Calu3 (cell line): ENCODE measurements at places on chromosomes 16 and 17. TPM values are rescaled to one million over a fixed set of nuclear protein-coding genes. Genes with fewer than 3 reads are reported as not detected.

GRCh38 chr16:85234310-85235204 lies 122.3 kb upstream of the CIBAR2 start:
- peaks cover 98% of the 10 kb centered on the region for H3K27me3 ChIP-seq
- no peak overlapping the region for H3K27ac ChIP-seq
- H3K4me1 ChIP-seq, result no peaks in the 10 kb centered on the region
- DNase-seq, result peak; percentile 54

GRCh38 chr17:41547378-41547841 lies 19.3 kb upstream of the KRT19 start:
- peak; percentile 85 for DNase-seq
- no peaks in the 10 kb centered on the region for H3K27me3 ChIP-seq
- H3K36me3 ChIP-seq, result peaks cover 31% of the 10 kb centered on the region
- peak overlapping the region; percentile 92 for H3K27ac ChIP-seq
- H3K4me3 ChIP-seq, result peak overlapping the region; percentile 62
- H3K4me1 ChIP-seq, result peaks cover 90% of the 10 kb centered on the region

DNA sequence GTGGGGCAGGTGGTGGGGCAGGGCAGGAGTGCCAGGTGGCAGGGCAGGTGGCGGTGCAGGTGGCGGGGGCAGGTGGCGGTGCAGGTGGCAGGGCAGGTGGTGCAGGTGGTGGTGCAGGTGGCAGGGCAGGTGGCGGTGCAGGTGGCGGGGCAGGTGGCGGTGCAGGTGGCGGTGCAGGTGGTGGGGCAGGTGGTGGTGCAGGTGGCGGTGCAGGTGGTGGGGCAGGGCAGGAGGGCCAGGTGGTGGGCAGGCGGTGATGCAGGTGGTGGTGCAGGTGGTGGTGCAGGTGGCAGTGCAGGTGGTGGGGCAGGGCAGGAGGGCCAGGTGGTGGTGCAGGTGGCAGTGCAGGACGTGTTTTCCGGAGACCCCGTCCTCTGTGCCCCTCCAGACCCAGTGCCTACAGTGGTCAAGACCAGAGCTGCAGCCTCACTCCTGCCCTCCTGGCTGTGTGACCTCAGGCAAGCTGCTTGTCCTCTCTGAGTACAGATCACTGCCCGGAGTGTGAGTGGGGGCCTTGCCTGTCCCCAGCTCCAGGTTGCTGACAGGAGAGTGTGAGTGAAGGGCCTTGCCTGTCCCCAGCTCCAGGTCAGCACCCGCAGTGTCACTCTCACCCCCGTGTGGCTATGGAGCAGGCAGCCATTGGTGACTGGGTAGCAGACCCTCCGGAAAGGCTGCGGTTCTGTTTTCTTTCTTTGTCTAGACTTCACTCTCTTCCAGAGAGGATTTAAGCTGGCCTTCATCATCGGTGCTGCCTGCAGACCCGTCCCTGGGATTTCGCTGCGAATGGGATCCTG lies 16.1 kb upstream of the NPTX1 start:
- no peak overlapping the region for H3K27ac ChIP-seq
- H3K27me3 ChIP-seq, result peaks cover 71% of the 10 kb centered on the region
- H3K4me1 ChIP-seq, result peaks cover 8% of the 10 kb centered on the region
- no peak overlapping the region for H3K4me3 ChIP-seq

ZG16B gene
- 10.3 and 15.5 TPM in 2 replicates for total RNA-seq

TMIGD1 gene
- not detected in 2 replicates for total RNA-seq

- no peak for DNase-seq
- H3K27me3 ChIP-seq, result peaks cover 13% of the 10 kb centered on the region
- H3K27ac ChIP-seq, result no peak overlapping the region
- no peaks in the 10 kb centered on the region for H3K36me3 ChIP-seq
- no peaks in the 10 kb centered on the region for H3K4me1 ChIP-seq
- H3K4me3 ChIP-seq, result no peak overlapping the region
These were observed 117.1 kb upstream of the AXIN2 start for GRCh38 chr17:65678546-65678945.

DNA sequence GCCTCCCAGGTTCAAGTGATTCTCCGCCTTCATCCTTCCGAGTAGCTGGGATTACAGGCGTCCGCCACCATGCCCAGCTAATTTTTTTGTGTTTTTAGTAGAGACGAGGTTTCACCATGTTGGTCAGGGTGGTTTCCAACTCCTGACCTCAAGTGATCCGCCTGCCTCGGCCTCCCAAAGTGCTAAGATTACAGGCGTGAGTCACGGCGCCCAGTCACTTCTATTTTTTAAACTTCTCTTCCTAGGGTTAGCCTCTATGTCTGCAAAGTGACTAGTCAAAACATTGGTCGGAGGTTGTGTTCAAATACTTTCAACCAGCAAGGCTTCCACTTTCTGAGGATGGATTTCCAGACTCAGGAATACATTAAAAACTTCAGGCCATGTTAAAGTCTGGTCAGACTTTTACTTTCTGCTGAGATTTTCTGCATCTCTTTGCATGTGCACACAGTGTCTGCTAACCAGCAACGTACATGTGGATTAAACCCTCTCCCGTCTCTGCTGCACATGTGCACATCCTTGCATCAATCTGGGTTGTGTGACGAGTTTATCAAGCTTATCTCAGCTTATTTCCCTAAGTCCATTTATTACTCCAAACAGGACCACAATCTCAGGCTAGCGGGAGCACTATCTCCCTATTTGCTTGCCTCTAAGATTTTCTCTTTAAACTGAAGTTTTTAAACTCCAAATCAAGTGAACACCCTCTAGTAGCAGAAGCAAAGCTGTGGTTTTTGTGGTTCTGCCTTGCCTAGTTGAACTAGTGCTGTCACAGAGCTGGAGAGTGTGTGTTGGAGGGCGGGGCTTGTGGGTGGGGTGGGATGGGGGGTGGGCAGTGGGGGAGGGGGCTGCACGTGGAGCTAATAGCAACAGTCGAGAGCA lies 525.2 kb upstream of the GOT2 start:
- no peaks in the 10 kb centered on the region for H3K4me1 ChIP-seq
- H3K36me3 ChIP-seq, result no peaks in the 10 kb centered on the region
- no peak for DNase-seq
- no peak overlapping the region for H3K4me3 ChIP-seq

GRCh38 chr17:79988185-79988971 lies 47.3 kb downstream of the TBC1D16 start:
- H3K27me3 ChIP-seq, result no peaks in the 10 kb centered on the region
- DNase-seq, result peak; percentile 67
- peaks cover 81% of the 10 kb centered on the region for H3K4me1 ChIP-seq
- peaks cover 33% of the 10 kb centered on the region for H3K36me3 ChIP-seq
- H3K4me3 ChIP-seq, result peak overlapping the region; percentile 48

ASB16 gene
- total RNA-seq, result 0.19 TPM in 1 of 2 replicates, not detected in the other

ZNF768 gene
- total RNA-seq, result 40.8 and 42.6 TPM in 2 replicates

- H3K27ac ChIP-seq, result no peak overlapping the region
- no peaks in the 10 kb centered on the region for H3K36me3 ChIP-seq
- DNase-seq, result peak; percentile 21
- H3K27me3 ChIP-seq, result peaks cover 51% of the 10 kb centered on the region
These were observed 178.8 kb upstream of the PSMD7 start for GRCh38 chr16:74117798-74118197.

DNA sequence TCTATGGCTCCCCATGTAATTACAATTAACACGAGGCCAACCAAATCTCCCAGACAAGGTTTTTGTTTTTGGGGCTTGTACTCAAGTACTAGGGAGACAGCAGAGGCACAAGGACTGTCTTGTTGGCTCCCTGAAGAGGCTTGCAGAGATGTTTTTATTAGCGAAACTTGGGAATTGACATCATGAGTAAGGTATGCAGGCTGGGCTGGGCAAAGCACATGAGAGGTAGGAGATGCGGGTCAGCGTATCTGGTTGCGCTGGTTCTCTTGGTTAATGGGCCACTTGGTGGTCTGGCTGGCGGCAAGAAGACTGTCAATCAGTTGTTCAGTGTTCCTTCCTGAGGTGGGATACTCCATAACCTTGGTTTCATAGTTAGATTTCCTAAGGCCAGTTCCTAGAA lies 28.9 kb downstream of the LCMT1 start:
- peaks cover 12% of the 10 kb centered on the region for H3K36me3 ChIP-seq
- no peaks in the 10 kb centered on the region for H3K27me3 ChIP-seq
- H3K4me1 ChIP-seq, result peaks cover 6% of the 10 kb centered on the region
- DNase-seq, result no peak
- no peak overlapping the region for H3K27ac ChIP-seq

DNA sequence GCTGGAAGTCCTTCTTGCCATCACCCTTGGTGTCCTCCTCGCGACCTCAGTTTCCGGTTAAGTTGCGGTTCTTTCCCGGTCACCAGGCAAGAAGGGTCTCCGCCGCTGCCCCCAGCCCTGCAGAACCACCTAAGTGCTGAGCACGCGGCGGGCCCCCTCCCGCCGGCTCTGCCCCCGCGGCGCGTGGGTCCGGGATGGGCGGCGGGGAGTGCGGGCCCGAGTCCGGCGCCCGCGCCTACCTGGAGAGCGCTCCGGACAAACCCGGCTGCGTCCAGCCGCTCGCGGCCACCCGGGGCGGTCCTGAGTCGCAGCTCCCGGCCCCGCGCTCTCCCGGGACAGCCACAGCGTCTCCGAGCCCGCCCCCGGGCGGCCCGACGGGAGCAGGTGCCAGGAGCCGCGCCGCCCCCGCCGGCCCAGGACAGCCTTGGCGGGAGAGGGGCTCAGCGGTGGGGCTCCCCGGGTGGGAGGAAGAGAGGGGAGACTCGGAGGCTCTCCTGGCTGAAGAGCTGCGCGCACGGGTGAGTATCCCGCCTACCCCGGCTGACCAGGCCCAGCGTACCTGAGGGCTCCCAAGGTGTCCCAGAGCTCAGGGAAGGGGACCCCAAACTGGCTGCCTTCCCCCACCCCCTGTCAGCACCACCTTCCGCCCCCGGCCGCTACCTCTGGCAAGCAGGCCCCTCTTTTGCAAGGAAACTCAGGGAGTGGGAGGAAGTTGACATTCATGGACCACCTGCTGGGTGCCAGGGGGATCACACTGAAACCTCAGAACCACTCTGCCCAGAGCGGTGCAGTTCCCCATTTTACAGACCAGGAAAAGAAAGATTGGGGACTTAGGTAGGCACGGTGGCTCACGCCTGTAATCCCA lies 22.2 kb upstream of the C17orf113 start:
- H3K27ac ChIP-seq, result no peak overlapping the region
- DNase-seq, result peak; percentile 72

- peaks cover 22% of the 10 kb centered on the region for H3K36me3 ChIP-seq
- no peak overlapping the region for H3K27ac ChIP-seq
- no peak overlapping the region for H3K4me3 ChIP-seq
- DNase-seq, result no peak
These were observed 8.1 kb downstream of the CTRL start for GRCh38 chr16:67923414-67924116.

GRCh38 chr16:65737831-65738230 lies 616.0 kb upstream of the CDH11 start:
- H3K27ac ChIP-seq, result no peak overlapping the region
- no peak for DNase-seq
- no peaks in the 10 kb centered on the region for H3K4me1 ChIP-seq
- H3K4me3 ChIP-seq, result no peak overlapping the region
- H3K36me3 ChIP-seq, result no peaks in the 10 kb centered on the region
- peaks cover 27% of the 10 kb centered on the region for H3K27me3 ChIP-seq

ABCC6 gene
- total RNA-seq, result 3.7 and 5.8 TPM in 2 replicates

DNA sequence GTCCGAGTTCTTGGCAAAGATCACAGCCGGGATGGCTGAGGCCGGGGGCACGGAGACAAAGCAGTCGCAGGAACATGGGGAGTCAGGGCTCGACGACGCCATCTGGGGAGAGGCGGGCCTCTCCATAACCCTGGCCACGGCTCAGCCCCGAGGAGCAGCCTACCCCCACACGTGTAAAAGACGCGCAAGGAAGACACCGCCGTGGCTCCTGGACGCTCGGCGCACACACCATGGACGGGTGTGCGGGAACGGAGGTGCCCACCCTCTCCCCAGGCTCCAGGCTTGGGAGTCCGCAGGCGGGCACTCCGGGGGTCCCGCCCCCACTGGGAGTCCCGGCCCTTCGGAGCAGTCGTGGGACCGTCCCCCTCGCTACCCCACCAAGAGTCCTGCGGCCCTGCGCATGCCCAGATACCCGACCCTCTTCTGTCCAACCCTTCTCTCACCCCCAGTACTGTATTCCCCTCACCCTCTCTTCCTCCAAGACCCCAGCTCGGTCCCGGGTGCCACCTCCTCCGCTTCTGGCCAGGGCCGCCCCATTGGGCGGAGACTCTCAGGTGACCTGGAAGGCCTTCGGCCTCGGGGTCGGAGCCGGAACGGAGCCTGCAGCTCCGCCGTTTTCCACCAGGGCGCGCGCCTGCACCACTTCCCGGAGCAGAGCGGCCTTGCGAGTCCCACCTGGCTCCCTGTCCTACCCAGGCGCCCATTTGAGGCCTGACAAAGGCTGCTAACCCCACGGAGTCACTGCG lies at the start of gene SCRN2:
SCRN2 (minus strand) TSS at position 532 of the 746 bp plus-strand sequence; CDS start at position 102, 430 bp downstream.
- H3K27ac ChIP-seq, result peak within 1 kb of the TSS; percentile 31
- peaks cover 19% of the 10 kb centered on the region for H3K36me3 ChIP-seq

- no peak overlapping the region for H3K4me3 ChIP-seq
- H3K27me3 ChIP-seq, result no peaks in the 10 kb centered on the region
- H3K27ac ChIP-seq, result no peak overlapping the region
- H3K36me3 ChIP-seq, result no peaks in the 10 kb centered on the region
These were observed 1675.1 kb downstream of the TP53TG3F start for GRCh38 chr16:35134471-35134870.

- DNase-seq, result no peak
- H3K4me3 ChIP-seq, result peak overlapping the region; percentile 92
- peaks cover 41% of the 10 kb centered on the region for H3K4me1 ChIP-seq
- H3K36me3 ChIP-seq, result peaks cover 94% of the 10 kb centered on the region
- H3K27ac ChIP-seq, result peak overlapping the region; percentile 97
These were observed 2.9 kb upstream of the RAB40C start for GRCh38 chr16:586645-587590.

CCDC200 gene
- not detected in 2 replicates for total RNA-seq

GRCh38 chr17:50624321-50624934 lies 10.3 kb upstream of the ABCC3 start:
- DNase-seq, result no peak
- H3K4me3 ChIP-seq, result no peak overlapping the region
- H3K4me1 ChIP-seq, result peaks cover 22% of the 10 kb centered on the region
- H3K27me3 ChIP-seq, result peaks cover 29% of the 10 kb centered on the region

GRCh38 chr16:85418978-85419491 lies 194.1 kb upstream of the GSE1 start:
- H3K27ac ChIP-seq, result no peak overlapping the region
- DNase-seq, result no peak
- peaks cover 26% of the 10 kb centered on the region for H3K27me3 ChIP-seq
- H3K4me1 ChIP-seq, result peaks cover 31% of the 10 kb centered on the region

- no peaks in the 10 kb centered on the region for H3K27me3 ChIP-seq
- H3K4me1 ChIP-seq, result no peaks in the 10 kb centered on the region
- no peak for DNase-seq
- H3K4me3 ChIP-seq, result no peak within 1 kb of the TSS
- no peaks in the 10 kb centered on the region for H3K36me3 ChIP-seq
- no peak within 1 kb of the TSS for H3K27ac ChIP-seq
These were observed at the start of gene ABCA9 for GRCh38 chr17:69060822-69061221. Gene ABCA9, minus strand, starts transcription at chr17:69060927. Its CDS starts 9,801 bp downstream, at chr17:69051126.

- peaks cover 47% of the 10 kb centered on the region for H3K4me1 ChIP-seq
- H3K36me3 ChIP-seq, result peaks cover 66% of the 10 kb centered on the region
- no peaks in the 10 kb centered on the region for H3K27me3 ChIP-seq
- H3K4me3 ChIP-seq, result peak overlapping the region; percentile 87
These were observed 837 bp downstream of the LRRC59 start for GRCh38 chr17:50396261-50397110.

DNA sequence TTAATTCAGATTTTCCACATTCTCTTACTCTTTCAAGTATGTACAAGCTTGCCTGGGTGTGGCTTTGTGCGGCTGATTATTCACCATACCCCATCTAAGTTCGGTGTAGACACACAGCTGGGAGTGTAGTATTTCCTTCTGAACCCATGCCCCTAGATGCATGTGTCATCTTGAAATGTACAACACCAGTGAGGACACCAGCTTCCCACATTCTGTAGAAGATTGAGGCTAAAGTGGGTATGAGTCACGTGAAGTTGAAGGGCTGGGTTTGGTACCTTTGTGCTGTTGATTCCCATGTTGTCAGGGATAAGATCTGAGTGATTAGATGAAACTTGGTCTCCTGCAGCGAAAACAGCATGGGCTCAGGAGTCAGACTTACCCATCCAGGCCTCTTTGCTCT lies 14.6 kb upstream of the DHX8 start:
- H3K4me3 ChIP-seq, result no peak overlapping the region
- peak; percentile 25 for DNase-seq
- H3K27me3 ChIP-seq, result no peaks in the 10 kb centered on the region
- H3K27ac ChIP-seq, result no peak overlapping the region

FBXL16 gene
- total RNA-seq, result 1.3 and 4.6 TPM in 2 replicates

KRTAP4-6 gene
- total RNA-seq, result not detected in 2 replicates
